ENCODE measurements at places on chromosomes 5 and 9. TPM values are rescaled to one million over a fixed set of nuclear protein-coding genes. Genes with fewer than 3 reads are reported as not detected.

DNA sequence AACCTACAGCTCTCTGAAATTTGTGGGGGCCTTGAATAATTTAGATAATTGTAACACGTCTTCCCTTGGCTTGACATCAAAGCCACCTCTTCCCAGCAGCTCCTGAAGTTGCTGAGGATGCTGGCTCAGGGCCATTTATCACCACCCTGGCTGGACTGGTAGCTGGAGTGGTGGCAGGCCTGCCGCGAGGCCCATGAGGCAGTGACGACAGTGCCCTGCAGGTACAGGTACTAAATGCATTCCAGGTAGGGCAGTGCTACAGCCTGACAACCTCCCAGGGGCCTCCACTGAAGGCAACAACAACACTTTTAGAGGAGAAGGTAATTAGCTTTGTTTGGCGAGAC, 270.2 kb upstream of the KLF4 start:
- DNase-seq, result no peak

DNA sequence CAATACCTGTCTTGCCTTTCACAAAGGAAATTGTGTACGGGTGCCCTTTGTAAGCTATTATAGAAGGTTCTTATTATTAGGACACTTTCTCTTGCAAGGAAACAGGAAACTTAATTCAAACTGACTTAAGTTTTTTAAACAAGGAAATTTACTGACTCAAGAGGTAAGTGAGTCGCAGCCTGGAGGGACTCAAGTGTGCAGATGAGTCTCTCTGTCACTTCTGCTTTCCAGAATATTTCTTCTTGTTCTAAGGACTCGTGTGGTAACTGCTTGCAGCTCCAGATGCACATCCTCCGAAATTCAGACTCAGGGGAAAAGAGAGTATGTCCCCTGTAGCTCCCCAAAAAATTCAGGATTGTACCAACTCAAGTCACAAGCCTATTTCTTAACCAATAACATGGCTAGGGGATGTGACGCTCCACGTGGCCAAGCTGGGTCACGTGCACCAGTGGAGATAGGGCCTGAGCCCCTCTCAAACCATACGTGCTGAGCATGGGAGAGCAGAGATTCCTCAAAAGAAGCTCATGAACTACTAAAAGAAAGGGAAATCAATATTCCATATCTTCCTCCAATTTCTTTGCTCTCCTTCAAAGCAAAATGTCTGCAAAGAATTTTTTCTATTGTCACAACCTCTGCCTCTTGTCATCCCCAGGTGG, 49.2 kb upstream of the ERCC6L2 start:
- DNase-seq, result no peak

- DNase-seq, result no peak
Measured at GRCh38 chr5:14640765-14641164, 23.8 kb upstream of the OTULIN start.

- DNase-seq, result no peak
Measured at GRCh38 chr9:85444243-85444642, 297.5 kb downstream of the AGTPBP1 start.

GRCh38 chr5:154101184-154101583, 62.4 kb downstream of the MFAP3 start:
- DNase-seq, result no peak

GRCh38 chr9:123072407-123072995, 39.0 kb downstream of the GPR21 start:
- no peak for DNase-seq

DNA sequence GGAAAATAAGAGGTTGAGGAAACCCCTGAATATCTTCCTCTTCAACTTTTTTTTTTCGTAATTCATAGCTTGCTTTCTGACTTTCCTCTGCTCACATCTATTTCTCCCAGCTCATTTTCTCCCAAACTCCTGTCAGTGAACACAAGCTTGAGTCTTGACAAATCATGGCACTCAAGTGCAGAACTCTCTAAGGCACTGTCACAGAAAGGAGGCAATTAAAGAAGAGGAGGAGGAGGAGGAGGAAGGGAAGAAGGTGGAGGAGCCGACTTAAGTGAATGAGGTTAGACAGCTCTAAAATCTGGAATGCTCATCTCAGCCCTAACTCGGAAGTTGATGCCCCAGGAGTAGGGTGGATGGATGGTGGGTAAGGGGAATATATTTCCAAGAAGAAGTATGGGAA, 27.2 kb upstream of the NUDT12 start:
- no peak for DNase-seq

DNA sequence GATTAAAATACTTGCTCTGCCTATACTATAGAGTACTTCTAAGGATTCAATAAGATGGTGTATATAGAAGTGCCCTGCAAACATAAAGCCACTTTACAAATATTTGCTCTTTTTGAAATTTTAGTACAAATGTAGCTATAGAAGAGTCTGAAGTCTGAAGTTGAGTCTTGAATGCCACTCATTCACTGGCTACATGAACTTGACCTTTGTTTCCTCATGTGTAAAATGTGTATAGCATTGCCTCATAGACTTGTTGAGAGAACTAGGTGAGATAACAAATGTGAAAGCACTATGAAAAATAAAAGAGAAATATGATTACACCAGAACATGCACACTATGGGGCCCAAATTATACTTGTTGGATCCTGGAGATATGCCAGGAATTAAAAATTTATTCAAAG, 244.7 kb downstream of the SEC61B start:
- DNase-seq, result no peak

DNA sequence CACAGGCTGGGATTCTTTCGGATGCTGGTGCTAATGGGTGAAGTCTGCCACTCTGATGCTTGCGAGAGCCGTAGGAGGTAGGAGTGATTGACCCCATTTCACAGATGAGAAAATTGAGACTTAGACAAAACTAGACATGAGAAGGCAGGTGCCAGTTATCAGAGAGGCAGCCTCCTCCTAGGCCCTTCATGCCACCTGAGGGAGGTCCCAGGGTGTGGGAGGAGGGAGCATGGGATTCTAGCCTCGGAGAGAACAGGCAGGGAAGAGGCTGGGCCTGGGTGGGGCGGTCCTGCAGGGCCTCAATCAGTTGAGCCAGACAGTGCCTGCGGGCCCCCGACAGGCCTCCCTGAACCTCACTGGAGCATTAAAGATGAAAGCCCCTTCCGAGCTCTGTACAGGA, 112.4 kb downstream of the COL23A1 start:
- DNase-seq, result no peak

DNA sequence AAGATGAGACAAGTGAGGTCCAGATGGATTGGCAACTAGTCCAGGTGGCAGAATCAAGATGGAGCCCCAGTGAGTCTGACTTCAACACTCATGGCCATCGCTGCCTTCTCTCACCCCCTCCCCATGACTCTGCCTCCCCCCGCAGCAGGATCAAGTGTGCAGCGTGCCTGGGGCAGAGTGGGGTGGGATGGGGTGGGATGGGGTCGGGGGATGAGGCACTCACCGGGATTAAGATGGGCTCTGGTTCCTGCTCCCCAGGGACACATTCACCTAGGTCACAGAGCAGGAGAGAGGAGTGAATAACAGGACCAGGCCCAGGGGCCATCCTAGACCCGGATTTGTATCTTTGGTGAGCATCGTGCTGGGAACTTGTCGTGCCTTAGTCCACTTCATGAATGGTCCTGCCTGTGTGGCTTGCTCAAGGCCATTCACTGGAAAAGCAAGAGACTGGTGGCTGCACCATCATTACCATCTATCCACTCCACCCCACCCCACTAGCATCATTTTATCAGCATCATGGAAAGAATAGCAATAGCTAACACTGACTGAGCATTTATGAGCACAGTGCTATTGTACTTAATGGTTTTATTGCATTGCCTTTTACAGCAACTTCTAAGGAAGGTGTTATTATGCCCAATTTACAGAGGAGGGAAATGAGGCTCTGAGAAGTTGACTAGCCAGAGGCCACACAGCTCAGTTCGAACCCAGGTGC, 8.5 kb downstream of the AMBP start:
- no peak for DNase-seq

GRCh38 chr9:88053856-88054501, 79.6 kb upstream of the CDK20 start:
- DNase-seq, result no peak

DNA sequence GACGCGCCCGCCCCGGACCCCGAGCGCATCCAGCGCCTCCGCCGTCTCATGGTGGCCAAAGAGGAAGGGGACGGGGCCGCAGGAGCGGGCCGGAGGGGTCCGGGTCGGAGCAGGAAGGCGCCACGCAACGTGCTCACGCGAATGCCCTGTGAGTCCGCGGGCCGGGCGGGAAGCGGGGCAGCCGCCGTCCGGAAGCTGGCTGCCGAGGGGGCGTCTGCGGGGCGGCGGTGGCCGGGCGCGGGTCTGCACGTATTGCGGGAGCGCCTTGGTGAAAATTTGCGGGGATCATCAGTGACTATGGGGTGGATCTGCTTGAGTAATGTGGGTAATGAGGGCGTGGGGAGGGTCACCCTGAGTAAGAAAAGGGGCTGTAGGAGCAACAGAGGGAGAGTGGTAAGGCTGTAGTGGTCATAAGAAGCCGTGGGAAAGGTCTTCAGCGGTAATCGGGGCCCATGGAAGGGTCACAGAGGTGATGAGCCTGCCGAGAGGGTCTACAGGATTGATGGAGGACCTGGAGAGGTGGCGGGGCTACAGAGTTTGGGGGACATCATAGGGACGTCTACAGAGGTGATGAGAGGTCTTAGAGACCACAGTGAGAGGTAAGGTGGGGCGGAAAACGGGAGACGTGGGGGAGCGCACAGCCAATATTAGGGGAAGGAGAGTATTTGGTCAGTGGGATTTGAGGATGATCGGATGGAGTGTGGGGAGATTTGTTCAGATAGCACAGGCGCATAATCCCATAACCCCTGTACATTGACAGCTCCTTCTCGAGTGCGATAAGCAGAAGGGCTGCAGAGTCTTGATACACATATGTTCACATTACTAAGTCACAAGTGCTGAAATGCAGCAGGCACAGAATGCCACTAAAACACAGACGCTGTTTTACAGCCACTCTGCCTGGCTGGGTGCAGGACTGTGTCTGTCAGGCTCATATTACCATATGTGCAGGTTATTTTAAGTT, 819 bp downstream of the LSM11 start:
- peak; percentile 13 for DNase-seq

DNA sequence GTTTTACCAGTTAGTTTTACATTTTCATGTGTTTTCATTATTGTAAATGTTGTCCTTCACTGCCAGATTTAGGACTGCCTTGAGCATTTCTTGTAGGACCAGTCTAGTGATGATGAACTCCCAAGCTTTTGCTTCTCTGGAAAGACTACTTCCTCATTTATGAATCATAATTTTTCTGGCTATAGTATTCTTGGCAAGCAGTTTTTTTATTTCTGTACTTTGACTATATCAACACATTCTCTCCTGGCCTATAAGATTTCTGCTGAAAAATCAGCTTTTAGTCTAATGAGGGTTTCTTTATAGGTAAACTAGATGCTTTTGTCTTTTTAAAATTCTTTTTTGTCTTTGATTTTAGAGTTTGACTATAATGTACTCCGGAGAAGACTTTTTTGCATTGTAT, 256.8 kb upstream of the GRAMD2B start:
- DNase-seq, result no peak

DNA sequence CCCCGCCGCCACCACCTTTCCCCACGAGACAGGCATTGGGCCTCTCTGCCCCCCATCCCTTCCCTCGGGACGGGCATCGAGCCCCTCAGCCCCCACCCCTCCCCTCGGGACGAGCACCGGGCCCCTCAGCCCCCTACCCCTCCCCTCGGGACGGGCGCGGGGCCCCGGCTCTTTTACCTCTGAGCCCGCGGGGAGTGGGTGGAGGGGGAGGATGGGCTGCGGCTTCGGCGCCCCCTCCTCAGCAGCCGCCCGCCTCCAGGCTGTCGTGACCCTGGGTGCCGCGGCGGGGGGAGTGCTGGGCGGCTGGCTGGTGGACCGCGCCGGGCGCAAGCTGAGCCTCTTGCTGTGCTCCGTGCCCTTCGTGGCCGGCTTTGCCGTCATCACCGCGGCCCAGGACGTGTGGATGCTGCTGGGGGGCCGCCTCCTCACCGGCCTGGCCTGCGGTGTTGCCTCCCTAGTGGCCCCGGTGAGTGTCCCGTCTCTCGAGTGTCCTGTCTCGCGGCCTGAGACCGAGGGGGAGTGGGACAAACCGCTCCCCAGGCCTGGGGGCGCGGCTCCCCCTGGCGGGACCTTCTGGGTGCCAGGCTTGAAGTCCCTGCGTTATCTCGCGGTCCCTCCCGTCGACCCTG, 791 bp downstream of the SLC2A8 start:
- DNase-seq, result peak; percentile 25

DNA sequence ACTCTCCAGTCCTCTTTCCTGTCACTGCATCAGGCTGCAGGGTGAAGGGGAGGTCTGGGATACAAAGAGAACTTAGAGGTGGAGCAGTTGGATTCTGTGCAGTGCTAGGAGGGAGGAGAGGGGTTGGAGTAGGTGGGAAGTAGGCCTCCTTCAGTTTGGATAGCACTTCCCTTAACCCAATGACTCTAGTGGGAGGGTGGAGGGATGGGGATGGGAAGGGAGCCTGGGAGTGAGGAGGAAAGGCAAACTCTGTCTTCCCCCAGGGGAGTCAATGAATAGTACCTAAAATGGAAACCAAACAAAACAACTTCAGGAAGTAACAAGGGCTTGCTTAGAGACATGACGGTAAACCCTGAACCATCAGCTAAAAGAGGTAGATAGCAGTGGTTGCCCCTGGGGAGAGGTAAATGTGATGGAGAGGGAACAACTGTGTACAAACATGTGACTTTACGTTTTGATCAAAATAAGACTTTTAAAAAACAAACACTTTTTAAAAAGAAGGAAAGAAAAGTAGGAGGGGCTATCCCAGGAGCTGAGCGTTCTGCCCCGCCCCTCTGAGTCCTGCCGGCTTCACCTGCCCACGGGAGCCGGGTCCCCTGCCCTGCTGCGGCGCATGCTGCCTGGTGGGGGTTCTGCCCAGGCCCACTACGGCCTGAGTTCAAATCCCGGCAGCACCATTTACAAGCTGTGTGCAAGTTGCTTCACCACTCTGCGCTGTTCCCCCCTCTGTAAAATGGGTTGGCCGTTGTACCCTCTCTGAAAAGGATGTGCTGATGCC, 30.9 kb downstream of the GSN start:
- DNase-seq, result no peak

DNA sequence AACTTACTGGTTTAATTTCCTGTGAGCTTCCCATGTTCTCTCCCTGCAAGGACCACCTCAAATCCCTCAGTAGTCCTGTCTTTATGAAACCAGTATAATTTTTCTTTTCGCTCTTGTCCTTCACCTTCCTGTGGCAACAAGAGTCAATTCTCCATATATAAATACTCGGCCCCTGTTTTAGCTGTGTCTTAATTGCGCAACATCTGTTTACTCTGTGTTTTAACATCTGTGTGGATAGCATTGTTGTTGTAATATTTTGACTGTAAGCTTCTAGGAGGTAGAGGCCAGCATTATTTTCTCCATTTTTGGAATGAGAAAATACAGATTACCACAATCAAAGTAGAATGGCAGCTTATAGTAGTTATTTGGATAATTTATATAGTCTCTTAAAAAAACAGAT, 30.2 kb upstream of the CDKN2B start:
- peak; percentile 40 for DNase-seq

- no peak for DNase-seq
Measured at GRCh38 chr5:1855596-1855995, 27.1 kb downstream of the IRX4 start.

- DNase-seq, result peak; percentile 9
Measured at GRCh38 chr9:108643731-108644510, 211.9 kb downstream of the ACTL7B start.

LRRC19 gene
- not detected for polyA plus RNA-seq

NCBP1 gene
- polyA plus RNA-seq, result 27.9 TPM

CDX1 gene
- 0.09 TPM for polyA plus RNA-seq

CAVIN4 gene
- polyA plus RNA-seq, result 0.50 TPM

SLC35D2 gene
- polyA plus RNA-seq, result 27.2 TPM

CDH9 gene
- polyA plus RNA-seq, result not detected

RC3H2 gene
- 29.4 TPM for polyA plus RNA-seq

CCDC107 gene
- polyA plus RNA-seq, result 20.2 TPM
